Endothelial cell of umbilical vein (primary cell): ENCODE measurements at places on chromosomes 13 and 19. TPM values are rescaled to one million over a fixed set of nuclear protein-coding genes. Genes with fewer than 3 reads are reported as not detected.

Gene GGN
- total RNA-seq: 0.88 and 1.5 TPM in 2 replicates

Gene TMEM145
- total RNA-seq: not detected in 2 replicates

Gene STOML3
- total RNA-seq: not detected in 2 replicates

Gene UPK1A
- not detected in 2 replicates for total RNA-seq

Gene KRI1
- total RNA-seq: 23.1 and 25.7 TPM in 2 replicates

Gene GJA3
- not detected in 2 replicates for total RNA-seq

Gene PPM1N
- 0.40 and 0.81 TPM in 2 replicates for total RNA-seq

Gene PSG2
- total RNA-seq: not detected in 2 replicates

Gene PABPC3
- 0.18 and 0.31 TPM in 2 replicates for total RNA-seq

Gene TEX26
- total RNA-seq: not detected in 2 replicates

Gene GPC6
- not detected in 2 replicates for total RNA-seq

Gene AP1M2
- not detected in 2 replicates for total RNA-seq

Gene C1QTNF9B
- total RNA-seq: not detected in 2 replicates
